ENCODE measurements at places on chromosomes 5 and 9.

GRCh38 chr9:76425677-76426453 lies 31.6 kb upstream of the RFK start:
- DNase-seq: no peak

DNA sequence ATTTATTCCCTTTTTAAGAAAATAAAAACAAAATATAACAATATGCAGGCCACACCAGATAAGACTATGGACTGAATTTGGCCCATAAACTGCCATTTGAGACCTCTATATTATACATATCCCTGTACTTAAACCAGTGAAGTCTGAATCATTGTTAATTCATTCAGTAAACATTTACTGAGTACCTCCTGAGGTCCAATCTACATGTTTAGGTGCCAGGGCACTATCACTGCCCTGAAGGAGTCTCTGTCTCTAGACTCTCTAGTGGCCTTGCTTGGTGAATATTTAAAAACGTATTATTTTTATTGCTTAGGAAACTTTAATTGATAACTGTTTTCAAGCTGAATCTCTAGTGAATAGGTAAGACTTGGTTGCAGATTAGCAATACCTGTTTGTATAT lies 74.7 kb upstream of the ELL2 start:
- no peak for DNase-seq

GRCh38 chr5:76715486-76715735 lies 515 bp upstream of the F2R start:
- no peak for DNase-seq

DNA sequence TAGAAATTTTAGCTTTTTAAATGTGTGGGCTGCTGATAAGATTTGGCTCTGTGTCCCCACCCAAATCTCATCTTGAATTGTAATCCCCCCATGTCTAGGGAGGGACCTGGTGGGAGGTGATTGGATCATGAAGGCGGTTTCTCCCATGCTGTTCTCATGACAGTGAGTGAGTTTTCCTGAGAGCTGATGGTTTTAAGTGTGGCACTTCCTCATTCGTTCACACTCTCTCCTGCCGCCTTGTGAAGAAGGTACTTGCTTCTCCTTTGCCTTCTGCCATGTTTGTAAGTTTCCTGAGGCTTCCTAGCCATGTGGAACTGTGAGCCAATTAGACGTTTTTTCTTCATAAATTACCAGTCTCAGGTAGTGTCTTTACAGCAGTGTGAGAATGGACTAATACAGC lies 127.8 kb upstream of the MVB12B start:
- DNase-seq: no peak

GRCh38 chr9:17470036-17470813 lies 108.6 kb upstream of the SH3GL2 start:
- DNase-seq: no peak

- DNase-seq: no peak
Observed at GRCh38 chr9:7910426-7911020, 110.9 kb upstream of the DMAC1 start.

- DNase-seq: no peak
Observed at GRCh38 chr9:112078432-112078831, 96.7 kb downstream of the SUSD1 start.

- DNase-seq: no peak
Observed at GRCh38 chr5:161051920-161052500, 200.0 kb upstream of the ATP10B start.

DNA sequence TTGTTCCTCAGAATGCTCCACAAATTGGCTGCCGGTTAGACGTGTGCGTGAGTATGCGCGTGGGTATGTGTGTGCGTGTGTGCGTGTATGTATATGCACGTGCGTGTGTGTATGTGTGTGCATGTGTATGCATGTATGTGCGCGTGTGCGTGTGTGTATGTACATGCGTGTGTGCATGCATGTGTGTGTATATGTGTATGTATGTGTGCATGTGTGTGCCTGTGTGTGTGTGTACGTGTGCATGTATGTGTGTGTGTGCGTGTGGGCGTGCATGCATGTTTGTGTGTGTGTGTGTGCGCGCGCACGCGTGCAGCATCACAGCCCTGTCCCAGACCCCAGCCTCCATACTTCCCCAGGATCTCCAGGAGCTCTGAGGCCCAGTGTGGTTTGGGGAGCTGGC lies 183.1 kb upstream of the IER5L start:
- no peak for DNase-seq

- DNase-seq: no peak
Observed at GRCh38 chr5:2556375-2556966, 195.0 kb downstream of the IRX2 start.

GRCh38 chr5:2534251-2534650 lies 217.2 kb downstream of the IRX2 start:
- DNase-seq: no peak
